KBM-7 (cell line): ENCODE measurements at places on chromosomes 7 and 10.

- DNase-seq = no peak
These were observed 4.9 kb upstream of the ABCB4 start for GRCh38 chr7:87480386-87480785.

DNA sequence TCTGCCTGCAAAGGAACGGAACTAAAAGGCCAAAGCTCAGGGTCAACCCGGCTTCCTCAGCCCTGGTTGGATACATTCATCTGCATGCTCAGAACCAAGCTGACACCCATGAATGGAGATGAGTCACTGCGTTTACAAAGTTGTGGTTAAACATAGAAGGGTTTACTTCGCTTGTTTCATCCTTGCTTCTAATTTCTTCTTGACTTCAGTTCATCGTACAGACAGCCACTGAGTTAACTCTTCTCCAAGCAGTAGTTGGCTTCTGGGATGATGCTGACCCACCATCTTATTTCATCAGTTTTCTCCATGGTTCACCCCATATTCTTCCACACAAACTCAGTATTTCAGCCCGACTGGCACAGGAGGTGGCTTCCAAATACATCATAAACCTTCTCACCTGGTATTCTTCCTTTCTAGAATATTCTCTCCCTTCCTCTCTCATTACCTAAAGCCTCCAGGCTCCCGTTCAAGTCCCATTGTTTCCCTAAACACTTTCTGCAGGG lies 166.3 kb upstream of the RNF32 start:
- DNase-seq = no peak

- DNase-seq = peak; percentile 0
These were observed 143.8 kb upstream of the PCLO start for GRCh38 chr7:83306502-83306901.

DNA sequence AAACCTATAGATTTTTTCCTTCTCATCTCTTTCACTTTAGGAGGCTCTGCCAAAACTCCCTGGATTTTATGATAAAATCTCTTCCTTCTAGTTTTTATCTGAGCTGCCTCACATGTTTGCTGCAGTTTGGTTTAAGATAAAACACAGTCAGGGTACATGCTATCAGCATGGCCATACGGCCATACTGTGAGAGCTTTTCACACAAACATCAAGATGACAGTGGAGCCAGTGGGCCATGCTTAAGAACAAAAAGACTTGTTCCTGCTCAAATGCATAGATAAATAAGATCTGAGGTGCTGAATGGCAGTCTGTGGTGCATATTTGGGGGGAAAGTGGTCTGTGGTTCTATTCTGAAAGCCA lies 91.0 kb downstream of the ELMO1 start:
- no peak for DNase-seq

GRCh38 chr10:63318491-63318890 lies 147.3 kb downstream of the JMJD1C start:
- DNase-seq = no peak

- DNase-seq = no peak
These were observed 27.6 kb upstream of the RPA3 start for GRCh38 chr7:7745966-7746365.

DNA sequence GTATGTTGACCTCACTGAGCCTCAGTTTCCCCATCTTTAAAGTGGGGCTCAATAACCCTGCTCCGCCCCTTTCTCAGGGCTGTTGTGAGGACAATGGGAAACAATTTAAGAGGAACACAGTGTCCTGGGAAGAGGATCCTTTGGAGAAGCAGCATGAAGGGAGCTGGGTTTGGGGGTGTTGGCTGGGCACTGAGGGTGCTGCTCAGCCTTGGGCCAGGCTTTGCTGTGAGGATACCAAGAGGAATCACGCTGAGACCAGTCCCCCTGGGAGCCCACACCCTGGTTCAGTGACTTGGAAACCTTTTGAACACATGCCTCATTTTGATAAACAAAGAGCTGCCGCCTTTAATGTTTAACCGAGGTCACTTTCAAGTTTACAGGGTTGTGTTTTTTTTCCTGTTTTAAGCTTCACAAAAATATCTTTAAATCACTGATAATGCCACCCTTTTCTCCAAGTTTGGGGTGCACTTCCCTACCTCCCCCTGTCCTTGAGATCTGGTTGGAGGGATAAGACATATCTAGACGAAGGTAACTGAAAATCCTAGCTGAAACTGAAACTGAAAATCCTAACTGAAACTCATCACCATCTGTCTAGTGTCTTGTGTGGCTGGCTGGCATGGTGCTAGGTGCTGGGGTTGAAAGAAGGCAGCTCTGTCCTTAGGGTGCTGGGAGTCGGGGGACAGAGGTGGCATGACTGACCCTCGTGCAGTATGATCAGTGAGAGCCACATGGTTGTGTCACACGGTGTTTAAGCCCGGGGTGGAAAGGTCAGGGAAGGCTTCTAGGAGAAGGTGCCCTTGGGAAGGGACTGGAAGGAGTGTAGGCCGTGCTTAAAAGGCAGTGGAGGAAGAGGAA lies 27.7 kb downstream of the ZNF775 start:
- DNase-seq = no peak

GRCh38 chr10:68092512-68092911 lies 16.8 kb upstream of the MYPN start:
- no peak for DNase-seq

GRCh38 chr7:17304926-17305325 lies 6.5 kb downstream of the AHR start:
- DNase-seq = peak; percentile 51

- DNase-seq = peak; percentile 79
These were observed 72.6 kb upstream of the NFKB2 start for GRCh38 chr10:102322914-102323313.

DNA sequence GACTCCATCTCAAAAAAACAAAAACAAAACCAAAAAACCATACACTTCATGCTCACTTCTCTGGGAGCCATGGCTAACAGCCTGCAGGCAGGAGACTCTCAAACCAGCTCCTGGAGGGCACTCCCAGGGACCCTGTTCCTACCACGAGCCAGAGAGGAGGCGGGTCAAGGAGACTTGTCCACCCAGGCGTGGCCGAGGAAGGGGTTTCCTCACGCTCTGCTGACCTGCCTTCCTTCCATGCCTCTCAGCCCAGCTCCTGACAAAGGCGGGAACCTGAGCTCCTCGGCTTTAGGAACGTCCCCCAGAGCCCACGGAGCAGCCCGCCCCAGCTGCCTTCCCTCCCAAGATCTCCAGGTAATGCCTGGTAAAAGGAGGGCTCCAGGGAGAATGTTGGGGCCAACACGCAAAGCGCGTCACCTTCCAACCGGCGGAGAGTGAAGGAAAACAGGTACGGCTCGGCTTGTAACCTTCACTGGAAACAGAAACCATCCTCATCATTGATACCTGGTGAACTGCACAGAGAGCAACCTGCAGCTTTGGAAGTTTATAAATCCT lies 9.5 kb downstream of the GPR146 start:
- no peak for DNase-seq

- DNase-seq = no peak
These were observed 135.2 kb downstream of the INHBA start for GRCh38 chr7:41567731-41568114.

- DNase-seq = no peak
These were observed 35.8 kb upstream of the ELN start for GRCh38 chr7:73992101-73992562.

GRCh38 chr7:915291-916218 lies 38.9 kb downstream of the ADAP1 start:
- no peak for DNase-seq

DNA sequence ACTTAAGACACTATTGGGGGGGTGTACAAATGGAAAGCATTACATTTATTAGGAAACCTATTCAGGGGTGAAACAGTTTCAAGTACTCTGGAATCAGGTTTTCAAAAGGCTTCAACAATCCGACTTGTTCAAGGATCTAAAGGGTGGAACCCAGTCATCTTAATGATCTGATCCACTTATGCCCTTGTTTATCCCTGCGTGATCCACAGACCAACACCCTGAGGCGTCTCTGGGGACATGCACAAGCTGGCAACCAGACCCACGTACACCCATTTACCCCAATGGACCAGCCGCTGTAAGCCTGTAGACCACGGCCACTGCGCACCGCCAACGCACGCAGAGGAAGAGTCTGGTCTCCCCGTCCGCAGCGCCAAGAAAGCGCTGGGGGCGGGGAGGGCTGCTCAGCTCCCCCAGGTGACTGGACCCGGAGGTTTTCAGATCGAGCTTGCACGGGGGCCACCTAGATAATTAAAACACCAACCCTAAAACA lies 13.4 kb downstream of the HNRNPF start:
- peak; percentile 58 for DNase-seq

DNA sequence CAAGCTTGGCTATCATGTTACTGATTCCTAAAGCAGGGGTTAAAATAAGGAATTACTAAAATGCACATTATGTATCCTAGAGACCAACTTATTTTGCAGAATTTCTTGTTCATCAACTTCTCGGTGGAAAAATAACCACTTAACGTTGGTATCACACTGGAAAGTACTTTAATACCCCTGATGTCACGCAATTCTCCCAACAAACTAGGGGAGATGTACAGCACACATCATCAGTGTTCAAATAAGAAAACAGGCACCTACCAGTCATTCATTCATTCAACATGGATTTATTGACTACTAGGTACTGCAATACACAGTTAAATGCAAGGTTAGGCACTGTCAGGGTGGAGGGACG lies 648 bp downstream of the HUS1 start:
- DNase-seq = no peak

DNA sequence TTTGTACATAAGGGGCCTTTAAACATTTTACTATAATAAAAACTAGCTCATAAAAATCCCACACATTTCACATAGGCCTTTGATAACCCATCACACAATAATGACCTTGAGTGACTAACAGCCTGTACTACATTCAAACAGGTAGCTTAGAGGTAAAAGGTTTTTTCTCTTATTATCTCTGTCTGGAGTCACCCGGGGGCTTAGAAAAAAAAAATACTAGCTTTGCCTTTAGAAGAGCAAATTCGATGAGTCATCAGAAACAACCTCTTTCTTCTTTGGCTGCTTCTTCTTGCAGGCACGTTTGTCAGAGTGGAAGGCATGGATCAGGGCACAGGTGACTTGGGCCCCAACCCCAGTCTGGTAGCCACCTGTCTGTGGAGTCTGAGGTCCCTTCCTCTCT lies 43.4 kb upstream of the ADO start:
- DNase-seq = peak; percentile 28

GRCh38 chr7:22417349-22417748 lies 60.4 kb upstream of the RAPGEF5 start:
- no peak for DNase-seq

- no peak for DNase-seq
These were observed 17.5 kb upstream of the MTPN start for GRCh38 chr7:135994466-135995205.

DNA sequence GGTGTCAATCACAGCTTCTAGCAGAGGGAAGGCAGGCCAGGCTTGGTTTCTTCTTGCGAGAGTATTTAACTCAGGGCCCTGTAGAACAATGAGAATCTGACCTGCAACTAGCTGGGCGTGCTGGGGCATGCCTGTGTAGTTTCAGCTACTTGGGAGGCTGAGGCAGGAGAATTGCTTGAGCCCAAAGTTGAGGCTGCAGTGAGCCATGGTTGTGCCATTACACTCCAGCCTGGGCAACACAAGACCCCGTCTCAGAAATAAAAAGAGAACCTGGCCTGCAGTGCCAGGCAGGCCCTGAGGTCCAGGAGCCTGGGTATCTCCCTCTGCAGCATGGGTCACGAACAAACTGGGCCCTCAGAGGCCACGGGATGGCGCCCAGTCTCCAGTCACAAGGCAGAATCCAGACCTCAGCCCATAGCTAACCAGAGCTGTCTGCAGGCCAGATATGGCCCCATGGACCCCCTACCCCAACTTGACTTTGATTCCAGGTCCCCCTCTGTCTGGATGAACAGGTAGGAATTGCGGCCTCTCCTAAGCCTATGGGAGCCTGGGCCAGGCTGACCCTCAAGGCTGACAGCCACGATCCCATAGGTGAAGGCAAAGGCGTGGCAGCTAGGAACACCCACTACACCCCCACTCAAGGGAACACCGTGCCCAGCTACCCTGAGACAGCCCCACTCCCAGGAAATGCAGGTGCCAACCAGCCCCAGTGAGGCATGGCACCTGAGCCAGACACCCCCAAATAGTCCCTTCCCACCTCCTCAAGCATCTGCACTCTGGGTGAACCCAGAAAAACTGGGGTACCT lies 102.7 kb upstream of the TNRC18 start:
- peak; percentile 72 for DNase-seq

GRCh38 chr10:116699471-116700150 lies 42.8 kb downstream of the HSPA12A start:
- no peak for DNase-seq

GRCh38 chr7:147012666-147013065 lies 896.1 kb downstream of the CNTNAP2 start:
- DNase-seq = no peak

- no peak for DNase-seq
These were observed 54.4 kb downstream of the PKD1L1 start for GRCh38 chr7:47893721-47894365.

DNA sequence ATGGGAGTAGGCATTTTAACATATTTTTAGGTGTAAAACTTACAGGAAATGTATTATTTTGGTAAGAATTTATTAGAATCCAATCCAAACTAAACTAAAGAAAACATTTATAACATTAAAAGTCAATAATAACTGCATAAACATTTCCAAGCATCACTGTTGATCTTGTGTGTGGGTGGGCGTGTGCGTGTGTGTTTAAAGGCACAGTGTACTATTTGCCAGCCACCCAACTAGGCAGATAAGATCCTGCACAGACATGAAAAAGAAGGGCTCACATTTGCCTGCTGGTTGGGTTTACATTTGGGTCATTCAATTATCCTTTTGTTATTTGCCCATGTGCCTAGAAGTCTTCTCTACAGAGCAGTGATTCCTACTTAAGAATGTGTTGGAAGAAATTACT lies 31.0 kb upstream of the WNT16 start:
- DNase-seq = no peak

DNA sequence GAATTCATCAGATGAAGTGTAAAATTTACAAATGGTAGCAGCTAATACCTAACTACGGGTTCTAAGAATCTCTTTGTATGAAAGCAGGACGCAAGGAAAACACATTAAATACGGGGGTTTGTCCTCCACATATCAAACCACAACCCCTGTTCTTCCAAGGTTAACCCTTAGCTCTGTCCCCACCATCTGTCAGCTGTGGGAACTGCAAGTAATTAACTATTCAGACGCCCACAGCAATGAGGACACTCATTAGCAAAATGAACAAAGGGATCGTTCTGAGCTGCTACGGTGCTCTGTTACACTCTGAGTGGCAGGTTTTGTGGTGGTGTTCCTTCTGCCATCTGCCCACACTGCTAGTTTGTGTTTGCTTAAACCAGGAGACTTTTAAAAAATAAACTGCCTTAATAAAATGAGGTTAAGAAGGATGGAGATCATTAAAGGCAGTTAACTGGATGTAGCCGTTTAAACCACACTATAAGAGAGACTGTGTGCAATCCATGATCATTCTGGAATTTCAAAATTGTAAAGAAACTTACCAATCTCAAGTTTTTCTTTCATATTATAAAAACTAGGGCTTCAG lies 51.4 kb downstream of the C10orf67 start:
- peak; percentile 47 for DNase-seq

- no peak for DNase-seq
These were observed 3.7 kb downstream of the HBP1 start for GRCh38 chr7:107172276-107173032.

GRCh38 chr10:21510241-21511094 lies 15.0 kb downstream of the SKIDA1 start:
- DNase-seq = no peak
